B cell (primary cell): ENCODE measurements at places on chromosomes 4 and X. TPM values are rescaled to one million over a fixed set of nuclear protein-coding genes. Genes with fewer than 3 reads are reported as not detected.

DNA sequence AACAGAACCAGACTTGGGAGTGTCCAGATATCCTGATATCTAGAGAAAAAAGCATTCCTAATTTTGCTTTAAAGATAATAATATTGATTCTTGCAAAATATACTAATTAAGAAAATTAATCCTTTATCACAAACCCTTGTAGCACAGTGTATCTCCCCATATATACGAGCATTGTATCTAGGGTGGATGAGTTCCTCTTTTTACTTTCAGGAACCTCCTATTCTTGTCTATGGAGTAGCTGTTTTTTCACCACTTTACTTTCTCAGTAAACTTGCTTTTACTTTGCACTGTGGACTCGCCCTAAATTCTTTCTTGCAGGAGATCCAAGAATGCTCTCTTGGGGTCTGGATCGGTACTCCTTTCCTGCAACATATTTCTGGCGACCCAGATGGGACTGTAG, 103.9 kb downstream of the GLUD2 start:
- no peak overlapping the region for H3K4me3 ChIP-seq
- no peaks in the 10 kb centered on the region for H3K36me3 ChIP-seq
- no peaks in the 10 kb centered on the region for H3K27me3 ChIP-seq
- H3K27ac ChIP-seq = no peak overlapping the region

DNA sequence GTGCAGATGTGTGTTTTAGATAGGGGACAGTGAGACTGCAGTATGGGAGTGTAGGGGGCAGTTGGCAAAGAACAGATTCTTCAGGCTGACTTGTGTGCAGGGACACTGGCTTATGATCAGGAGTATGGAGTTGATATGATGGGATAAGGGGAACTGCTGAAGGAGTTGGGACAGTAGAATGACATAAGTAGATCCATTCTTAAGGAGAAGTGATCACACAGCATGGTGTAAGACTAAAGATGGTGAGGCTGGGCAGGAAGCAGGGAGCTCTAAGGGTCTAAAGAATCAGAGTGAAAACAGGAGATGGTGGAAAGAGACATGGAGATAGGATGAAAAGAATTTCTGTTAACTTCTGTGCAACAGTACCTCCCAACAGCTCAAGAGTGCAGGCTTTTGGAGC, 70.7 kb downstream of the REELD1 start:
- H3K27ac ChIP-seq = no peak overlapping the region
- H3K4me1 ChIP-seq = no peaks in the 10 kb centered on the region
- DNase-seq = no peak
- no peaks in the 10 kb centered on the region for H3K27me3 ChIP-seq
- peaks cover 11% of the 10 kb centered on the region for H3K36me3 ChIP-seq

DNA sequence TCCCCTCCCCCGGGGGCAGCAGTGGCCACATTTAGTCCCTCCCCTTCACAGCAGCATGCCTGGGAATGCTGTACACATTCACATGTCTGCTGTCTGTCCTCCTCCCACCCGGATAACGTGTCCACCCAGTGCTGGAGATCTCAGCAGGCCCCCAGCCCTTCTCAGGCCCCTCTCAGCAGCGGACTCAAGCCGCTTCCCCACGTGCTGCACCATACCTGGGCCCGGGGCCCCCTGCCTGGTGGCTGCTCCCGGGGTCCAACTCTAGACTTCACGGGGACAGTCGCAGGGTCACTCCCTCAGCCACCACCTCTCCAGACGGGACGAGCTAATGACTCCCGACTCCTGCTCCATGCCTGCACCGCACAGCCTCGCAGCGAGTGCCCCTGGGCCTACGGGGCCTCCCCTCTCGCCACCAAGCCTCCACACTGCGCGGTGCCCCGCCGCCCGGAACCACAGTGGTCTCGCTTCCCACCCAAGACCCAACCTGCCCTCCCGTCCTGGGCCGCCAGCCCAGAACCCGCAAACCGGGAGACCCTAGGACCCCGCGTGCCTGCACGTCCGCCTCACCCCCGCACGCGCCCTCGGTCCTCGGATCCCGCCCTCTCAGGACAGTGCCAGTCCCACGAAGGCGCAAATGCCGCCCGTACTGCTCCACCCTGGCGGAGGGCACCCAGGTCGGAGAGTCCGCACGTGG, 1.3 kb upstream of the PCGF3 start:
- peaks cover 25% of the 10 kb centered on the region for H3K4me1 ChIP-seq
- no peak for DNase-seq
- no peak overlapping the region for H3K27ac ChIP-seq
- H3K4me3 ChIP-seq = no peak overlapping the region
- no peaks in the 10 kb centered on the region for H3K36me3 ChIP-seq

GRCh38 chr4:57614257-57614932, 504.2 kb upstream of the IGFBP7 start:
- H3K4me1 ChIP-seq = no peaks in the 10 kb centered on the region
- H3K27ac ChIP-seq = no peak overlapping the region
- no peak for DNase-seq
- H3K36me3 ChIP-seq = no peaks in the 10 kb centered on the region

DNA sequence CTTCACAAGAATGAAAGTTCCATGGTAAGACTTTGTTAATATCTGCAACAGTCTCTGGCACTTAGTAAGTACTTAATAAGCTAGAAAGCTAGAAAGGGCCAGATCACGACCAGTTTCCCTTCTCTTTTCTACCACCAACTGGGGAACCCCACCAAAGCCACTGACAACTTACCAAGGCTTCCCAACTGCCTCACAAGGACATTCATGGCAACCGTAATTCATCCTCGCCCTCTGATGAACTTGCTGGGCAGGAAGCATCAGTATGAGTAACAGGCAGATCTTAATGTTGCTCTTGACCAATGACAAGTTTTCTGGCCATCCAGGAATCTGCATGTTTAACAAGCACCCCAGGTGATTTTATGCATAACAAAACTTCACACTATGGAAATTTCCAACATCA, 23.2 kb upstream of the ZCCHC13 start:
- peaks cover 29% of the 10 kb centered on the region for H3K36me3 ChIP-seq
- H3K4me3 ChIP-seq = no peak overlapping the region
- H3K27ac ChIP-seq = no peak overlapping the region
- H3K4me1 ChIP-seq = no peaks in the 10 kb centered on the region
- H3K27me3 ChIP-seq = no peaks in the 10 kb centered on the region

TMEM271 gene
- total RNA-seq = not detected in 2 replicates
